CD4-positive, alpha-beta T cell treated with Interleukin-1 beta for 1 hour (primary cell): ENCODE measurements at places on chromosomes 16 and 17.

DNA sequence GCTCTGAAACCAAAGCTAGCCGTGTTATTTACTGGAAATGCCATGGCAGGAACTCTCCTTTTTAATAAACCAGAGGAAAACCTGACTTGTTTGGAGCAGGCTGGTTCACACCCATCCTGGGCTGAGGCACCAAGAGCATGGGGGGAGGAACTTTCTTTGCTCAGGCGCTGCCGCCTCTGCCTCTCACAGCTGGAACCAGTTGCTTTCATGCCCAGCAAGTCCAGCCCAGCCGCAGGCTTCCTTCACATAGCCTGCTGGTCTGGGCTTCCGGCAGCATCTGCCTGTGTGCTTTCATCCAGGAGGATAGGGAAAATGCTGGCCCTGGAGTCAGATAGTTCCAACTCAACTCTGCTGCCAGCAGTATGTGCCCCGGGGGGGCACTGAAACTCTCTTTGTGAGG is 88.1 kb upstream of the ASIC2 start:
- DNase-seq: no peak

DNA sequence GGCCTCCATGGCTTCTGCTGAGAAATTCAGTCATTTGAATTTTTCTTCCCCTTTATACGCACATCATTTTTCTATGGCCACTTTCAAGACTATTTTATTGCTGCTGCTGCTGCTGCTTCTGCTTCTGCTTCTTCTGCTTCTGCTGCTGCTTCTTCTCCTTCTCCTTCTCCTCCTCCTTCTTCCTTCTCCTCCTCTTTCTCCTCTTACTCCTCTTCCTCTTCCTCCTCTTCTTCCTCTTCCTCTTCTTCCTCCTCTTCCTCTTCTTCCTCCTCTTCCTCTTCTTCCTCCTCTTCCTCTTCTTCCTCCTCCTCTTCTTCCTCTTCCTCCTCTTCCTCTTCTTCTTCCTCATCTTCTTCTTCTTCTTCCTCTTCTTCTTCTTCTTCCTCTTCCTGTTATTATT is 22.4 kb downstream of the CPD start:
- DNase-seq: no peak

- no peak for DNase-seq
Observed at GRCh38 chr17:56658648-56659047, 65.1 kb downstream of the NOG start.

- DNase-seq: no peak
Observed at GRCh38 chr17:47945529-47946508, 4.4 kb downstream of the PNPO start.

DNA sequence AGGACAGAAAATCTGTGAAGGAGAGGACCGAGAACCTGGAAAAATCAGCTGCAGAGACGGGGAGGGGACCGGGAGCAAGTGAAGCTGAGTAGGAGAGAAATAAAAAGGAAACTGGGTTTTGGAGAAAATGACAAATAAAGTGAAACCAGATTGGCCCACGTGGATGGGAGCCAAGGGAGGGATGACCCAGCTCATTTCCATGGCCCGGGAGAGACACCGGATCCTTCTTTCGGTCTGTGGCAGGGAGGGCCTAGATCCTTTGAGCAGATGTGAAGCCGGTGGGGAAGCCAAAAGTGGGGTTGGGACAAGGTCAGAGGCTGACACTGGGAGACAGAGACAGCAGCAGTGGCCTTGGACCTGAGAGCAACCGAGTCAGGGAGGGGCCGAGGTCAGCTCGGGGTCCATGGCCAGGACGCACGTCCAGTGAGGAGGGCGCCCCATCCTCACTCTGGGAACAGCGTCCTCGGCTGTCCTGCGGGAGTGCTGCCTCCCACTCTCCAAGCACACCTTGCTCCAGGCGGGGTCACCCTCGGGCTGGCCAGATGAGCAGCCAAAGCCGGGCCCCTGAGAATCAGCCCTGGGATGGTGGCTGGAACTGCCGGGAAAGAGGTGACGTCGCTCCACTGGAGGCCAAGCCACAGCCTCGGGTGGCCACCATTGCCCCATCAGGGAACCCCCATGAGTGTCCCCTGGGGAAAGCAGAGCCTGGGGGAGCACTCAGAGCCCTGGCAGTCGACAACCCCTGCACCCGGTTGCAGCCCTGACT is 50.8 kb upstream of the CDR2 start:
- no peak for DNase-seq

GRCh38 chr17:73104450-73104849 is 12.0 kb upstream of the SLC39A11 start:
- no peak for DNase-seq

- DNase-seq: no peak
Observed at GRCh38 chr16:49688036-49688697, 167.7 kb downstream of the ZNF423 start.

GRCh38 chr16:89922477-89922883 is 662 bp upstream of the TUBB3 start:
- DNase-seq: peak; percentile 28

GRCh38 chr17:62627904-62628633 is 599 bp downstream of the MRC2 start:
- DNase-seq: no peak

DNA sequence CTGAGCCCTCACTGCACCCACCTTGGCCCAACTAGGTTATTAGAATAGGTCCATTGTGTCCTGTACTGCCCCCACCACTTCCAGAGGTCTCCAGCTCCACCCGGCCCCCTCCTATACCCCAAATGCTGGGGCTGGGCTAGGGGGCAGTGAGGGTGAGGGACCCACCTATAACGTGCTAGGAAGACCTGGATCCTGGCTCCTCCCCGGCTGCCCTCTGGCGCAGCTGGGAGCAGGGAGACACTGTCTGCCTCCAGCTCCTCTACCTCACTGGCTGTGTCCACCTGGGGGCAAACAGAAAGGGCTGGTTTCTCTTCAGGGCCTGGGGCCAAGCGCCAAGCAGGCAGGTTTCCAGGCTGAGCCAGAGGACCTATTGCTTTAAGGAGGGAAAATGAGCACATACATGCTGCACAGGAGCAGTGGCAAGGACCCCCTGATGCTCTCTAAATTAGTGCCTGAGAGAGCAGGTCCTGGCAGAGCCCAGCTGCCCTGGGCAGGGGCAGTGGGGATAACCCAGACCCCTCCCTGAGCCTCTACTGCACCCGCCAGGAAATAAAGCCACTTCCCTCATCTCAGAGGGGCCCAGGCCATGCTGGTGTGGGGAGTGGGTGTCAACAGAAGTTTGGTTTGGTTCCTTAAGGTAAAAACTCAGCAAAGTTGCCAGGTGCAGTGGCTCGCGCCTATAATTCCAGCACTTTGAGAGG is 12.2 kb downstream of the TSPOAP1 start:
- DNase-seq: no peak

DNA sequence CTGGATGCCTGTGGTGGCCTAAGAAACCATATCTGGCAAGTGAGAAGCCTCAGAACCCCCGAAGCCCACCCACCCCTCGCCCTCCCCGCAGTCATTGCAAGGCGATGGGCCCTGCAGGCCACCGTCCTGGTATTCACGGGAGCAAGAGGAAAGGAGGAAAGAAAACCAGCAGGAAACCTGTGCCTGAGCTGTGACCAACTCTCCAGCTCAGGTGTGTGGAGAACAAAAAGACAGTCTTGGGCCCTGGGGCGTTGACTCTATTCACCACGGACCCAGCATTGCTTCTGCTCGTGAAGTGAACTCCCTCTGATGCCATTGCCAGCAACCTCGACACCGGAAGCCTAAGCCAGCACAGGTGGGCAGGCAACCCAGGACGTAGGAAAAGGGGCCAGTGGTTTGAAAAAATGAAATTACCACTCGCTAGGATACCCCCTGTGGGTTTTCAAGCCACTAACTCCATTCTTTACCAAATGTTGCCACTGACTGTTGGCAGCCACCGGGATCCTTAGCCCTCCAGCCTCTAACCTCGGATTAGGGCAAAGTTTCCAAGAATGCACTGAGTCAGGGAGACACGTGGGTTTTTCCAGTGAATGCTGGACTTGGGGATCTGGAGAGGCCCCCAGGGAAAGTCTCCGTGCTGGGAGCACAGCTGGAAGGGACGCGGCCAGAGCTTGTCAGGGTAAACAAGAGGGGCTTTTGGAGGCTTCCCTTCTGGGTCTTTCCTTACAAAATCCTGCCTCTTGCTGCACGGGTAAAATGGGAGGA is 25.1 kb downstream of the FA2H start:
- no peak for DNase-seq

GRCh38 chr17:14922411-14922810 is 342.7 kb downstream of the PMP22 start:
- no peak for DNase-seq

GRCh38 chr17:60371818-60372510 is 20.0 kb downstream of the USP32 start:
- no peak for DNase-seq

DNA sequence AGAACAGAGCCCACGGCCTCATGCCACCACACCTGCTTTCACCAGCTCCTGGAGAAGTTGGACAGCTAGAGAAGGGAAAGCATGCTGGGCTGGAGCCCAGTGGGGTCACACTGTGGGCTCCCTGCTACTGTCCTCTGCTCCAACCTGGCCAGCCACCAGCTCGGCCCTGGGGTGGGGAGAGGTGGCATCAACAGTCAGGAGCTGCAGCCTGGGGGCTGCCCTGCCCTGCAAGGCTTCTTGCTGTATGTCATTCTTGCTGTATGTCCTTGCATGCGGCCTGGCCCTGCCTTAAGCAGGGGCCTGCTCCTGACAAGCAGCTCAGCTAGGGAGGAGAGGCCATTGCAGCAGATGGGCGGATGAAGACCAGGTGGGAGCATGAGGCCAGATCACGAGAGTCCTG is 50.7 kb upstream of the CCL2 start:
- no peak for DNase-seq

DNA sequence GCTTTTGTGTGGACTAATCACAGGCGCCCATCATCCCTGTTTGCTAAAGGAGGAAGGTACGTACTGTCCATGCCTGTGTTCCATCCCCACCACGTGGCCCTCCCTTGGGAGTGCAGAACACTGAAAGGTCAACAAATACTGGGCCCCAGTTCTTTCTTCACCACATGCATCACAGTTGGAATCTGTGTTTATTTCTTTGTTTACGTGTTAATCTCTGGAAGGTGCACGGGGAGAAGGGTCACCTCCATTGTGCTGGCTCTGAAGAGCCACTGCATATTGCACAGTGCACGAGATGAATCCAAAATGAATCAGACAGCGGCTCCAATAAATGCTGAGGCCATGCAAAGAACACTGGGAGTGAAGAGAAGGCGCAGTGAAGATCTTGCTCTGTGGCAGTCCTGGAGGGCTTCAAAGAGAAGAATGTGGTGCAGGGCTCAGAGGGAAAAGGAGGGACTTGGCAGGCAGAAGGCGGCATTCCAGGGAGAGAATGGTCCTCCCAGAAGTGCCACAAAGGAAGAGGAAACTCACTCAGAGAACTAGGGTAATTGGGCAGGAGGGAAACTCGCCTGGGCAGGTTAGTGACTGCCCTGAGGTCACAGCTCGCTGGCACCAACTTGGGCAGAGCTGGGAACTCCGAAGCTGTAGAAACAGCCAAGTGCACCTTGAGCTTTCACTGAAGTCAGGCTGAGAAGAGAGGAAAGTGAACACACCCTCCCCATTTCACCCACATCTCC is 3.7 kb downstream of the RPH3AL start:
- DNase-seq: no peak

- no peak for DNase-seq
Observed at GRCh38 chr16:30470170-30470512, 2.4 kb upstream of the ITGAL start.

GRCh38 chr16:51818342-51818944 is 667.4 kb upstream of the SALL1 start:
- no peak for DNase-seq

DNA sequence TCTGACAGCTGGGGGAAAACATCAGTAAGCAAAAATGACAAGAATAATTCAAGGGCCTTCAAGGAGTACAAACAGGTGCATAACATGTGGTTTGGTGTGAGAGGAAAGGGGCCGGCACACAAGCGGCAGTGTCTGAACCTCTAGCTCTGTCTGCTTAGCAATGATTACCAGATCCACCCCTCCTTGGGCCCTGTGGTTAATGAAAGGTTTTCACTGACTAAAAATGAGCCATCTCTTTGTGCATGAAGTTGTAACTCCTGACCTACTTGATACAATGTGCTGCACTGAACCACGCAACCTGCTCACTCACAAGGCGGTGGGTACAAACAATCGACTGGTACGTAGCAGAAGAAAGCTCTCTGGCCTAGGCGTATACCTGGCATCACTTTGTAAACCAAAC is 15.1 kb downstream of the FAM117A start:
- DNase-seq: peak; percentile 74

DNA sequence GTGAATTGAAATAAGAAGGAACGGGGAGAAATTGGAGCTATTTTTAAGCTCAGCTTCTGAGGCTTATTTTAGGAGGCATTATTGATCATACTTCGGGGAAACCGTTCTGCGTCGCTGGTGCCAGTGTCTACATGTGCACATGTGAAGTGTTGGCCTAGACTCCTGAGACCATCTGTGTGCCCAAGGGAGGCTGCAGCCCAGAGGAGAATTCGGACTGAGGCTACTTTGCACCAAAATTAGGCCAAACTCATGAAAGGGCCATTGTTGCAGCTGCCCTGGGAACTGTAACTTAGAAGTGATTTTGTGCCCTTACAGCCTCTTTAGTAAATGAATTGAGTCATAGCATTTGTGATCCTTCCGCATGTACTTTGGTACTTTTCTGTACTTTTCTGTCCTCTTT is 102.0 kb upstream of the NOL11 start:
- no peak for DNase-seq

GRCh38 chr17:8828517-8828875 is 29.3 kb upstream of the MFSD6L start:
- DNase-seq: no peak

DNA sequence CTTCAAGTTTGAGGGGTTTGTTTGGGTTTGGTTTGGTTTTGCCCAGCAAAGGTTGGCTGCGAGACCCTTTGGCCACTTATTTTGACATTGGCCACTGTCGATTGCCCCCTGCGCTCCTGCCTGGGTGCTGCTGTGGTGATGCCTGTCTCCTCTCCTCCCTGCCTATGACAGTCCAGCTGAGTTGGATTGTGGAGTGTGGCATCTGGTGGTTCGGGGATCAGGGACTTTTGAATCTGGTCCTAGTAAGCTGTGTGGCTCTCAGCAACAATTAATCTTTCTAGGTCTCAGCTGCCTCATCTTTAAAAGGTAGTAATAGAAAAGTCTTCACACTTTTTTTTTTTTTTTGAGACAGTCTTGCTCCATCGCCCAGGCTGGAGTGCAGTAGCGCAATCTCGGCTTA is 27.1 kb downstream of the CDK5RAP3 start:
- no peak for DNase-seq

GRCh38 chr17:10109146-10109545 is 89.3 kb downstream of the GAS7 start:
- no peak for DNase-seq

- no peak for DNase-seq
Observed at GRCh38 chr17:83144421-83145357, 65.3 kb downstream of the METRNL start.

DNA sequence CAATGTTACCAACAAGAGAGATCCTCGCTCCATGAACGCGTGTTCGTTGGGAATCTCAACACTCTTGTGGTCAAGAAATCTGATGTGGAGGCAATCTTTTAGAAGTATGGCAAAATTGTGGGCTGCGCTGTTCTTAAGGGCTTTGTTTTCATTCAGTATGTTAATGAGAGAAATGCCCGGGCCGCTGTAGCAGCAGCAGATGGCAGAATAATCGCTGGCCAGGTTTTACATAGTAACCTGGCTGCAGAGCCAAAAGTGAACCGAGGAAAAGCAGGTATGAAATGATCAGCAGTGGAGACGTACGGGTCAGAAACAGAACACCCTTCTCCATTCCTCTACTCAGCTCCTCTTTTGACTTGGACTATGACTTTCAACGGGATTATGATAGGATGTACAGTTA is 13.3 kb downstream of the SOCS1 start:
- DNase-seq: no peak
